ENCODE measurements at places on chromosomes 1 and 21. TPM values are rescaled to one million over a fixed set of nuclear protein-coding genes. Genes with fewer than 3 reads are reported as not detected.

- no peaks in the 10 kb centered on the region for H3K27me3 ChIP-seq
- DNase-seq: no peak
- H3K4me1 ChIP-seq: no peaks in the 10 kb centered on the region
- H3K4me3 ChIP-seq: no peak overlapping the region
- H3K27ac ChIP-seq: no peak overlapping the region
Observed at GRCh38 chr1:239765163-239765562, 326.5 kb upstream of the FMN2 start.

DNA sequence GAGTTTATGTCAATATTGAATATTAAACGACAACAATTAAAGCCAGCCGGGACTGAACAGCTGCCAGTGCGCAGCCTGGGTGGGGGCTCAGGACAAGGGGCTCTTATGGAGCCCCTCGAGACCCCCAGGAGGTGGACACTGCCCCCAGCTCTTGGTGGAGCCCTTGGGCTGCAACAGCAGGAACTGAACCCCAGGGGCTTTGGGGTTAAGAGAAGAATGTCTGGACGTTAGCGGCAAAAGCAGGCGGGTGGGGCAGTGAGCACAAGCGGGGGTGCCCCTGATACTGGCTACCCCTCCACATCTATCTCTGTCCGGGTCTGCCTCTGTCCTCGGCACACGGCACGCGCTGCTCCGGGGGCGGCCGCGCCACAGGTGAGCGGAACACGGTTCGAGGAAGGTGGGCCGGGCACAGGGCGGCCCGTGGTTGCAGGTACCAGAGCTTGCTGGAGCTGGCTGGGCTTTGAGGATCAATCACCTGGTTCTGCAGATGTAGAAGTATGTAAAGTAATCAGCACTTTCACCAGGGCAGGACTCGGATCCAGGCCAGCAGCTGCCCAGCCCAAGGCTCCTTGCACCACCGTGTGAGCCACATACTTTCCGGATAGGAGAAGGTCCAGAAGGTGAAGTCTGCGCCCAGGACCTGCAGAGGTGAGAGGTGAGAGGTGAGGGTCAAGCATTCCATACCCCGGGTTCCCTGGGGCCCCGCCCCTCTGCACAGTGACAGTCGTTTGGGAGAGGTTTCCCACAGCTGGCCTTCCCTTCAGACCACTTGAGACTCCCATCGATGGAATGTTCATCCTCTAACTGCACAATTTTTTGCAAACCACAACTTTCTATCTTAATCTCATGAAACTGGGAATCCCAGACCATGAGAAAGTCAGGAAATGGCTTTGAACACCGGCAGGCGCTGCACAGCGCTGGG, 12.4 kb upstream of the POFUT2 start:
- H3K27me3 ChIP-seq: peaks cover 2% of the 10 kb centered on the region
- H3K4me3 ChIP-seq: no peak overlapping the region
- no peak for DNase-seq
- no peak overlapping the region for H3K27ac ChIP-seq
- H3K4me1 ChIP-seq: peaks cover 4% of the 10 kb centered on the region

DNA sequence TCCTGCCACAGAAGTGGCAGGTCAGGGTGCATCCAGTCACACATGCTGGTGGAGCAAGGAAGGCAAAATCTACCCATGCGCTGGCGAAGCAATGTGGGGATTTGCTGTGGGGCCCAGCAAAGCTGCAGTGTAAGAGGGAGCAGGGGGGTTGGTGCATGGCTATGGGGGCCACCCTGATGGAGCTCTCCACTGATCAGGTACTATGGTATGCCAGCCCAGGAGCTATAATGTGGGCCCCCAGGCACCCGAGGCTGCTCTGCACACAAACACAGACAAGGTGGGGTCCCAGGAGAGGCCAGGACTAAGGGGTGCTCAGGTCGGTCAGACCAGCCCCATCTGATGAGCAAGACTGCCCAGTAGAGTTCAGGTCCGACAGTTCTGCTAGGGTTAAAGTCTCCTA, 213.5 kb downstream of the ZC3H11B start:
- peaks cover 14% of the 10 kb centered on the region for H3K27me3 ChIP-seq
- H3K4me1 ChIP-seq: no peaks in the 10 kb centered on the region
- H3K4me3 ChIP-seq: no peak overlapping the region
- no peak overlapping the region for H3K27ac ChIP-seq

- no peak overlapping the region for H3K27ac ChIP-seq
- H3K4me3 ChIP-seq: no peak overlapping the region
- DNase-seq: no peak
- H3K36me3 ChIP-seq: peaks cover 17% of the 10 kb centered on the region
Observed at GRCh38 chr1:228303596-228303995, 95.8 kb downstream of the OBSCN start.

- peak; percentile 47 for DNase-seq
- H3K27ac ChIP-seq: no peak overlapping the region
- H3K36me3 ChIP-seq: no peaks in the 10 kb centered on the region
- peaks cover 84% of the 10 kb centered on the region for H3K27me3 ChIP-seq
- peaks cover 38% of the 10 kb centered on the region for H3K4me1 ChIP-seq
- peak overlapping the region; percentile 63 for H3K4me3 ChIP-seq
Observed at GRCh38 chr1:180231506-180231921, 1.4 kb downstream of the LHX4 start.

DNA sequence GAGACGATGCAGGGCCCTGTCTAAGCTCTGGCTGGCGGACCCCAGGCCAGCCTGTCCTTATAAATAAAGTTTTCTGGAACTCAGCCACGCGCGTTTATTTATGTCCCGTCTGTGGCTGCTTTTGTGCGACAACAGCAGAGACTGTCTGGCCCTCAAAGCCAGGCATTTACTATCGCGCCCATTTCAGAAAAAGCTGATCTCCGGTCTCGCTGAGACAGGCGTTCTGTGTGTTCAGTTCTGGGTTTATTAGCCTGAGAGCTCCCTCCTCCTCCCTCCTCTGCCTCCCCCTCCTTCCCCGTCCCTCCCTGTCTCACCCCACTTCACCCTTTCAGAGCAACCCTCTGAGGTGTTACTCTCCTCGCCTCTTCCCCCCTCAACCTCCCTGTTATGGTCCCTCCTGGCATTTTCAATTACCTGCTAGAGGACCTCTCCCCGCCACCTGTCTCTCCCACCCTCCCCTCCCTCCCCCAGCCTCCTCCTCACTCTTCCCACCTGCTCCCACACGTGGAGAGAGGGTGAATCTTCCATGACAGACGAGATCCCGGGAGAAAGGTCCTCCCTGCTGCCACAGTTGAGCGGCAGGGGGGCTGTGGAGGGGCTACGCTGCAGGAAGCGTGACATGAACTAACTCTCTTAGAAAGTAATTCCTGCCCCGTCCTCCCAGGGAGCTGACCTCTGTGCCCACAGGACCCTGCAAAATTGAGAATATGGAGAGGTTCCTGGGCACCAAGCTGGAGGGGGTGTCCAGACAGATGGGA, 59.9 kb downstream of the SPSB1 start:
- H3K27ac ChIP-seq: no peak overlapping the region
- H3K36me3 ChIP-seq: peaks cover 6% of the 10 kb centered on the region
- DNase-seq: no peak
- no peaks in the 10 kb centered on the region for H3K27me3 ChIP-seq
- no peak overlapping the region for H3K4me3 ChIP-seq

DNA sequence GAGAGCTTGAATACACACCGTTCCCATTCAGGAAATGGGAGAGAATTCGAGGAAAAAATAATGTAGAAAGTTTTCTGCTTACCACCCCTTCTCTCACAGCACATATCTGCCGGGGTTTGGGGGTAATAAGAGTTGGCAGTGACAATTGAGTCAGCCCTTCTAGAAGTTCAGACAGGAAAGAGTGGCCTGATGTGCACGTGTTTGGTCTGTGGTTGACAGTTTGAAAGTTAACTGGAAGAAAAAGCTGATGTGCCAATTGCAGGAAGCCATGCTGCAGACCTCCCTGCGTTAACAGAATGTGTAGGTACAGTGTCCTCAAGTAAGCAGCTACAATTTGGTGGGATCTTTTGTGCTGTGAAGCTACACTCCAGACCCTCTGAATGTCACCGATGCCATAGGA, 50.9 kb downstream of the DHX9 start:
- peaks cover 15% of the 10 kb centered on the region for H3K27me3 ChIP-seq
- DNase-seq: peak; percentile 78

DNA sequence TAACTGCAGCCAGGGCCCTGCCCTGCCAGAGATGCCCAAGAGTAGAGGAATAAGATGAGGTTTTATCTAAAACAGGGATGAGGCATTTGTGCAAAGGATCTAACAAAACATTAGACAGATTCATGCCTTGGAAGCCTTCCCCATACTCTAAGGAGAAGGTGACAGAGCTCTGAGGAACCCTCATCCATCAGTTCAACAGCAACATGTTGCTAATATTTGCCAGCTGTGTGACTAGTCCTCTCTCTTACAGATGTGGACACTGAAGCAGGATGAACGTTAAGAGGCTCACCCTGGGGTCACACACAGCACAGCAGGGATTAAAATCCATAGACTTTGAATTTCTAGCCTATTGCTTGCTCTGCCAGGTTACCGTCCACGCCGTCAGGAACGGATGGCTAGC, 99.0 kb downstream of the ZBTB18 start:
- no peak overlapping the region for H3K4me3 ChIP-seq
- no peaks in the 10 kb centered on the region for H3K36me3 ChIP-seq
- no peak for DNase-seq
- H3K27me3 ChIP-seq: peaks cover 9% of the 10 kb centered on the region
- H3K4me1 ChIP-seq: no peaks in the 10 kb centered on the region

DNA sequence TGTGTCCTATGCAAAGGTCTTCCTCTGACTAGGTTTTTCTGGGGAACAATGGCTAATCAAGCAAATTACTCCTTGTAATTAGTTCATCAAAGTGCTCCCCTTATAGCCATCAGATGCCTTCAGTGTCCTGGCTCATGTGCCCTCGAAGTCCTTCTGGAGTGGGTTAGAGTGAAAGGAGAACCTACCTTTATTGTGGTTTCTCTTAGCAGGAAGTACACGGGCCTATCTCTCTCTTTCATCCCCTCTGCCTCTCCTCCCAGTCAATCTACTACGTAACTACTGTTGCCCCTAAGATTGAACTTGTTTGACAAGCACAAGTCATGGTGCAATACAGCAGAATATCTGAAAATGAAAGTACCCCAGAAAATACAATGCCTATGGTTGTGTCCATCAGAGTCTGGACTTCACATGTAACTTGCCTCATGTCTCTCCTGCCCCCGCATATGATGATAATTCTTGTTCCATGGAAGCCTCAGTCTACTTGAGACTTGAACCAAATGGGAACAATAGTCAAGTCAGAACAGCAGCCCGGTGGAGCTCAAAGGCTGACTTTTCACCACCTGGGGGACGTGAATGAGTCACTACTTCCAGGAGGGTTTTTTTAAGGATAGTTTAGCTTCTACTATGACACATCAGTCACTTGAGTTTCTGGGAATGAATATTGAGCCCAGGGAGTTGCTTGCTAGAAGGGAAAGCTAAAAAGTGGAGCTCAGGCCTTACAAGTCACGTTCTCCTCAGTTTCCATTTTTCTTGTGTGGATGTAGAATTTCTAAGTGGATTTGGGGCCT, 243.6 kb downstream of the TNR start:
- H3K27me3 ChIP-seq: no peaks in the 10 kb centered on the region
- H3K4me3 ChIP-seq: no peak overlapping the region
- H3K4me1 ChIP-seq: no peaks in the 10 kb centered on the region
- no peaks in the 10 kb centered on the region for H3K36me3 ChIP-seq

GRCh38 chr1:9257851-9258250, 23.3 kb downstream of the H6PD start:
- DNase-seq: no peak
- no peak overlapping the region for H3K4me3 ChIP-seq
- no peak overlapping the region for H3K27ac ChIP-seq
- H3K27me3 ChIP-seq: no peaks in the 10 kb centered on the region

GRCh38 chr1:154747380-154747739, 122.7 kb downstream of the KCNN3 start:
- no peak overlapping the region for H3K4me3 ChIP-seq
- peaks cover 83% of the 10 kb centered on the region for H3K27me3 ChIP-seq
- no peak for DNase-seq
- H3K36me3 ChIP-seq: peaks cover 1% of the 10 kb centered on the region
- no peak overlapping the region for H3K27ac ChIP-seq
- H3K4me1 ChIP-seq: peaks cover 54% of the 10 kb centered on the region

DNA sequence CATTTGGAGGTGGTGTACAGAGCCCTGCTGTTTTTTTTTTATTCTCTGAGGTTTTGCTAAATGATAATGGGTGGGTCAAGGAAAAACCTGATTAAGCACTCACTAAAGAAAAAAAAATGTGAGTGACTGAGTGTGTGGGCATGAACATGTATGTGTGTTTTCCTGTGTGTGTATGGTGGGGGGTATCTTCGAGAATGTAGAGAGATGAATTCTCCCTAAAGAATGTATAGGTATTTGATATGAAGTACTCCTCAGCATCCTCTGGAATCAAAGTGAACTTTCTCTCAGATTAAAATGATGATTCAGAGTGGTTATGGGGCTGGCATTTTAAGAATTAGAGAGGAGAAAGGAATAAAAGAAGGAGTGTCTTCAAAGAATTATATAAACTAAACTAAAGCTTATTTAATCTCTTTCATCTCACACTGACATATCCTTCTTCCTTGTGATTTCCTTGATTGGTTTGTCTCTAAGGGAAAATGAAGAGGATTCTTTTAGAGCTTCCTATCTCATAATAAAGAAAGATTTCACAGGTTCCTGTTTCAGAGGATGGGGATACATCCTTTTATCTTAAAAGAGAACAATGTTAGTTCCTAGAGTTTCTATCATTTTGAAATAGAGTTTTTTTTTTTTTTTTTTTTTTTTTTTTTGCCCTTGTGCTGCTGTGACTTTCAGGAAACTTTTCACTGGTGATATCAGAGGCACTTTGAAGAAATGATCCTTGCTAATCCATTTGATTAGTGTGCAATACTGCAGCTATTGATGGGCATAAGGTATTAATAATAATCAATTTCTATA, 23.9 kb downstream of the S1PR1 start:
- H3K27ac ChIP-seq: no peak overlapping the region
- peaks cover 8% of the 10 kb centered on the region for H3K36me3 ChIP-seq
- peaks cover 79% of the 10 kb centered on the region for H3K4me1 ChIP-seq
- H3K4me3 ChIP-seq: no peak overlapping the region
- DNase-seq: no peak

GRCh38 chr1:206900149-206900548, 2.9 kb downstream of the IL24 start:
- peaks cover 2% of the 10 kb centered on the region for H3K27me3 ChIP-seq
- no peak for DNase-seq
- H3K4me3 ChIP-seq: no peak overlapping the region
- peaks cover 16% of the 10 kb centered on the region for H3K4me1 ChIP-seq
- H3K36me3 ChIP-seq: peaks cover 13% of the 10 kb centered on the region

The FAM78B gene
- total RNA-seq: 0.15 TPM

The SAMSN1 gene
- 58.9 TPM for total RNA-seq

The OR6K3 gene
- not detected for total RNA-seq

The KCNK1 gene
- total RNA-seq: 1.5 TPM

The ORC1 gene
- 40.5 TPM for total RNA-seq

The CNKSR1 gene
- 1.5 TPM for total RNA-seq

The FMO3 gene
- not detected for total RNA-seq

The SLC35F3 gene
- total RNA-seq: 16.8 TPM

All from activated CD8-positive, alpha-beta memory T cell treated with anti-CD3 and anti-CD28 coated beads, Interleukin-2, amount 10 ng/mL, durations not matched to agents 7 days and 5 days (primary cell).